ENCODE measurements at places on chromosomes 16 and 17.
A peak's percentile ranks its signal among the peaks of the same experiment; 100 is the strongest.

GRCh38 chr17:16880121-16880842 is 91.6 kb downstream of the TNFRSF13B start:
- no peak for DNase-seq

GRCh38 chr17:42607769-42608168 is 1.4 kb downstream of the RETREG3 start:
- no peak for DNase-seq

GRCh38 chr17:20153231-20153630 is 144.1 kb downstream of the SPECC1 start:
- no peak for DNase-seq

DNA sequence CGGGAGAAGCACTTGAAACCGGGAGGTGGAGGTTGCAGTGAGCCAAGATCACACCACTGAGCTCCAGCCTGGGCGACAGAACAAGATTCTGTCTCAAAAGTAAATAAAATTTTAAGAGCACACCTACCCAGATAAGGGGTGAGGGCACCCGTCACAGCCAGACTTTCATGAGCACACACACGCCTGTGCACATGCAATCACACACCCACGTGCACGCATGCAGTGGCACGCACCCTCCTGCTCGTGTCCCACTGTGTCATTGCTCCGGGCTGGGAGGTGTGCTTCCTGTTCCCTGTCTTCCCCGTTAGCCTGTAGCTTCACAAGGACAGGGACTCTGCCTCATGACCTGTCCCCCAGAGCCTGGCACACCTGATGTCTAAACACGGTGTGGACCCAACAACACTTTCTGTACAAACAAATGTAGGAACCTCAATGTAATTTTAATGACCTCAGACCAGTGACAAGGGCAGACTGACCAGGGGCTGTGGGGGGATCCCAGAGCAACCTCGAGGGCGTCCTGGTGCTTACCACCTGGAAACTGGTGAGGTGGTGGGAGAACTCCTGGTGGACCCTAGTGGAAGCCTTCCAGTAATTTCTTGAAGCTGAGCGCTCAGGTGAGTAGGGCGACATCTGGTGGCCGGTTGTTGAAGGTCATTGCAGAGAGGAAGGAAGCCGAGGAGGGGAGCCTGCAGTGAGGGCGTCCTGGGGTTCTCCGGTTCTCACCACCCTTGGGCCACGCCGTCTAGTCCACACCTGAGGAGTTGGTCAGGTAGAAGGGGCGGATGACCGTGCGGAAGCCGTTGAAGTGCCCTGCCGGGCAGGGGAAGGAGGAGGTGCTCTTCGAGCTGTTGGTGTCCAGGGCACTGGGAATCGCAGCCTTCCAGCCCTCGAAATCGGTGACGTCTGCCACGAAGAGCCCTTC is 8.6 kb downstream of the LGALS3BP start:
- DNase-seq, result peak; percentile 78

DNA sequence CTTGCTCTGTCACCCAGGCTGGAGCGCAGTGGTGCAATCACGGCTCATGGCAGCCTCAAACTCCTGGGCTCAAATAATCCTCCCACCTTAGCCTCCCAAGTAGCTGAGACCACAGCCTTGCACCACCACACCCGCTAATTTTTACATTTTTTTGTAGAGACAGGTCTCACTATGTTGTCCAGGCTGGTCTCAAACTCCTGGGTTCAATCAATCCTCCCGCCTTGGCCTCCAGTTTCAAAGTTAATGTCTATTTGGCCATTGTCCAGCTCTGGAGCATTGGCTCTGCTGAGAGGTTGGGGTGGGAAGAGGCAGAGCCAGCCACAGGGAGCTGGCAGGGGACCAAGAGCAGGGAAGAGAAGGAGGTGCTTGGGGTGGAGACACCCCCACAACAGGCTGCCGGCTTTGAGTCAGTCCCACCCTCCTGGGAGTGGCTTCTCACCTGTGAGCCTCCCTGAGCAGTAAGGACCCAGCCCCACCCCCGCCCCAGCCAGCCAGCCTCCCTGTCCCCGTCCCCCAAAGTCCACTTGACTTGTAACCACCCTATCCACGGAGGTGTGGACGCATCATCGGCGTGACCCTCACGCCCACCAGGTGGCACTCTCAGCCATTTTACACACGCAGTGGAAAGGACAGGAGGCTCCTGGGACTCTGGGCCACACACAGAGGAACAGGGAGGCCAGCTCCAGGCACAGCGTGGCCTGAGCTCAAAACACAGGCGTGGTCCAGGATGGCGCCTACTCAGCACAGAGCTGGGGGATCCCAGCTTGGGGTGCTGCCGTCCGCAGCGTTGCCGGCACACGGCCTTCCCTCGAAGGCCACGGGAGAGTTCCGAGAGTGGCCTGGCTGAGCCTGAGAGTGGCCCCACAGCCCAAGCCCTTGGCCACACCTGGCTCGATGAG is 22.8 kb upstream of the PVALEF start:
- DNase-seq, result peak; percentile 20

GRCh38 chr16:58094026-58094425 is 35.2 kb downstream of the CFAP20 start:
- no peak for DNase-seq

GRCh38 chr17:82021107-82021899 is 1.4 kb downstream of the CENPX start:
- DNase-seq, result peak; percentile 48

DNA sequence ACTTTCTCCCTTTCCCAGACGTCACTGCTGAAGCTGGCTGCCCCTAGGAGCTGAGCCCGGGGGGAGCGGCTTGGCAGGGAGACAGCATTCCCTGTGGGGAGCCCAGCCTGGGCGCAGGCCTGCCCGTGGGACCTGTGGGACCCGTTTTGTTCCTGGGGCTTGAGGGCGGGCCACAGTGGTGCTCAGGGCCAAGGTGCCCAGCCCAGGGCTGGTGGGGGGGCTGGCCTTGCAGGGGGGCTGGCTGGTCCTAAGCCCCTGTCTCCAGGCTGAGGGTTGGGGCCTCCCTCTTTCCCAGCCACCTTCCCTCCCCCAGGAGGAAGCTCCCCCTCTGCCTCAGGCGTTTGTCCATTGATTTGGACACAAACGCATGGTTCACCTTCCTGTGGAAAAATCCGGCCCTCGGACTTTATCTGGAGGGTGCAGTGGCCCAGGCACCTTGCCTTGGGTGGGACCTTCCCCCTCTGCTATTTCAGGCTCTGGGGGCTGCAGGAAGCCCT is 4.4 kb downstream of the NHERF2 start:
- DNase-seq, result no peak

All from stimulated activated CD4-positive, alpha-beta T cell treated with anti-CD3 and anti-CD28 coated beads, Interleukin-12 subunit alpha, Interleukin-12 subunit beta, amount 100 ng/mL, for 24 hours (primary cell).